NCI-H1105 (cell line): ENCODE measurements at places on chromosomes 4 and X.

- DNase-seq, result no peak
Measured at GRCh38 chrX:50638123-50638522, 167.5 kb upstream of the DGKK start.

- no peak for DNase-seq
Measured at GRCh38 chrX:9369802-9370291, 95.0 kb upstream of the TBL1X start.

DNA sequence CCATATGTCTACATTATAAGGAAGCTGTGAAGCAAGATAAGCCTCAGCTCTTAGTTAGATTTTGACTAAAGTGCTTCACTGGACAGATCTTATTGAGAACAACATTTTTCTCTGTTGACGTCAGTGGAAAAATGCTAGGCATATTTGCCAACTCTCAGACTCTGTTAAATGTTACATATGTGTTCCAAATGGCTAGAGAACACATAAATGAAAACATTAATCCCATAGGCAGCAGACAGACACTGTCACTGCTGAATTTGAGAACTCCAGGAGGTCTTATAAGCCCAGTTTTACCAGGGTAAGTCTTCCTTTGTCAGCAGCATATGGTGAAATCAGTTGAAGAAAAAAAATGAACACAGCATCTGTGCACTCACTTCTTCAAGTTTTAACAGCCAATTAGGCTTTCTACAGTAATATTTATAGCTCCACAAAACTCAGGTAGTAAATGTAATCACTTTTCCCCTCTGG lies 186.9 kb downstream of the CAMK2D start:
- DNase-seq, result no peak

- no peak for DNase-seq
Measured at GRCh38 chr4:104475652-104476051, 19.0 kb downstream of the CXXC4 start.

DNA sequence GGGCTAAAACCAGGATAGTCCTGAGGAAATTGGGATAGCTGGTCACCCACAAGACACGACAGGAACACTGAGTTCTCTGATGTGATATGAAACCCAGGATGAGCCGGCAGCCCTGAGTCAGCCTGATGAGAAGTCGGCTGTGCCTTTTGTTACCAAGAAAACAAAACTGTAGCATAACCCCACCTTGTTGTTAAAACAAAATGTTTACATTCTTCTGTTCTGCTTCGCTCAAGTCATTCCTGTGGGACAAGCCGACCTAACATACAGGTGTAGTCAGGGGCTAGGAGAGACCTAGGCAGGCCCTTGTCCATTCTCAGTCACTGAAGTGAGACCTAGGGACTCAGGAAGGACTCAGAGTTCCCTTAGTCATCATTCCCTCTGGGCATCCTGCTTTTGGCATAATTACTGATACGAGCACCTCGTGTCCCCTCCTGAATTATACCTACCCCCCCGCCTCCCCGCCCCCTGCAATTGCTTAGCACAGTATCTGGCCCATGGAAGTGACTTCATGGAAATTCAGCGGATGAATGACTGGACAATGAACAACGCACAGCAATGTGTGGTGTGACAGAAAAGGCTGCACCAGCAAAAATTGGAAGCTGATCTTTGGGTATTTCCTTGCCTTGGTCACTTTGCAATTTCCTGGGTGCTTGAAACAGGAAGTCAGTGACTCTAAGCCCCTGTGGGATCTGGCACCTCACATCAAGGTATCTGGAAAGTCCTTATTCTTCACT lies 31.9 kb upstream of the TLR2 start:
- DNase-seq, result no peak

DNA sequence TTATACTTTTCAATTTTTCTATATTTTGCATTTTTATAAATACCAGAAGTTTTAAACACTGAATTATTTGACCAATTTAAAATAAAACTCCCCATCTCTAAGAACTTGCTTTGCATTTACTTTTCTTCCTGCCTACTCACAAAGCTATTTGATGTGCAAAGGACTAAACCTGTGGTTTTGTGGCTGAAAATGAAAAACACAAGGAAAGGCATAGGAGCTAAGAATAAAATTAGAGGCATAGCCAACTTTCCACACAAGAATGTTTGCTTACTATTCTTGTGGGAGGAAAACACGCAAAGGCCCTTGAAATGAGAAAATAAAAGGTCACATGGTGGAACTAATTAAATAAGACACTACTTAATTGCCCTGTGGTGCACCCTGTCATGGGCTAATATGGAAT lies 221.2 kb downstream of the KLHL13 start:
- DNase-seq, result no peak

DNA sequence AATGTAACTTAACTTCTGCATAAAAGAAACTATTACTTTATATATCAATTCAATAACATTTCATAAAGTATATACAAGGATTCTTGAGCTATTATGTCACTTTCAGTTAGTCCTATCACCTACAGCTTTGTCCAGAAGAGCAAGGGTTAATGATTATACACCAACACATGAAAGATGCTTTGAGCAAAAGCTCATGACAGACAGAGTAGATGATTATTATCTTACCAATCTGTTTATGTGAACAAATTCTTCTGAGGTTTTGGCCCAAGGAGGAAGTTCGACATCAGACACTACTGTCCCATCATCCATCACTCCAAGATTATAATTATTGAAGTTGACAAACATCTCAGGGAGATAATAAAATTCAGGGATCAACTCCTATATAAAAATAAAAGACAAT lies 166.7 kb upstream of the MAB21L2 start:
- DNase-seq, result no peak

DNA sequence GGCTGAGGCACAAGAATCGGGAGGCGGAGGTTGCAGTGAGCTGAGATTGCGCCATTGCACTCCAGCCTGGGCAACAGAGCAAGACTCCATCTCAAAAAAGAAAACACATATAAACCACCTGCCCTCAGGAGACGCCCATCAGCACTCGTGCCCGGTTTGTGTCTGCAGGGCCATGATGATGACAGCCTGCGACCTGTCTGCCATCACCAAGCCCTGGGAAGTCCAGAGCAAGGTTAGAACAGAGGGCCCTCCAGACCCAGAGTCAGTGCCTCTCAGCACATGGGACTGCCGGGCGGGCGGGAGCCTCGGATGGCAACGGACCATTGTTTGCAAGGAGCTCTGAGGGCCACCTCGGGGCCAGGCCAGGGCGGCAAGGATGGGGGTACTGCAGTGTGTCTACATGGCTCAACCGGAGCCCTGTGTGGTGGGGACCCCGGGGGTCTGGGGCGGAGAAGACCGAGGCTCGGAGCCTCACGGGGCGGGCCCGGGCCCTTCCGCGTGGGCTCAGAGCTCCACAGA lies 9.3 kb downstream of the ATP5ME start:
- DNase-seq, result no peak

DNA sequence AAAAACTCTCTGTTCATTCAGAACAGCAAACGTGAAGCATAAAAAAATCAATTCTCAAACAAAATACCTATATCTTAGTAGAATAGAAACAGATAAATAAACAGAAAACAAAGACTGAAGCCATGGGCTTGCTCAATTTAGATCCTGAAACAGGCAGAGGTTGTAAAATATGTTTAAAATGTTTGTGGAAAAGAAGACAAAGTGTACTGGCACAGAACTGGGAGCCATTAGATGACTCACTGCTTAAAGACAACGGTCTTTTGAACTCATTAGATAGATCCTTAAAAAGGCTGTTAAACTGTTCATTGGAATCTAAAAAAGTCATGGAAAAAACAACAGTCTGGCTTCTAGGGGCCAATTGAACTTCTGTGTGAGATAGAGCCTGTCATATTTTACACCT lies 247.0 kb upstream of the NDST4 start:
- no peak for DNase-seq

DNA sequence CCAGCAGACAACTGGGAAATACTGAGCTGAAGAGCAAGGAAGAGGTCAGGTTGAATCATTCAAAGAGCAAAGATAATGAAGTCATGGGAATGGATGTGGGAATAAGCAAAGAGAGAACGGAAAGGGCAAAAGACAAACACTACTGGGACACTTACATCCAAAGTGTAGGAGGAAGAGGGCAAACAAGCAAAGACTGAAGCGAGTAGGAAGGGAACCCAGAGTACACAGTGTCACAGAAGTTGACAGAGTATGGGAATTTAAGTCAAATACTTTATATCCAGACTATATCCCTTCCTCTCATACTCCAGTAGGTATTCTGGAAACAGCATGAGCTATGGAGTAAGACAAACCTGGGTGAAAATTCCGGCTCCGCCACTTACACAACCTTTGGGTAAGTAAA lies 12.5 kb downstream of the GPC3 start:
- DNase-seq, result no peak

DNA sequence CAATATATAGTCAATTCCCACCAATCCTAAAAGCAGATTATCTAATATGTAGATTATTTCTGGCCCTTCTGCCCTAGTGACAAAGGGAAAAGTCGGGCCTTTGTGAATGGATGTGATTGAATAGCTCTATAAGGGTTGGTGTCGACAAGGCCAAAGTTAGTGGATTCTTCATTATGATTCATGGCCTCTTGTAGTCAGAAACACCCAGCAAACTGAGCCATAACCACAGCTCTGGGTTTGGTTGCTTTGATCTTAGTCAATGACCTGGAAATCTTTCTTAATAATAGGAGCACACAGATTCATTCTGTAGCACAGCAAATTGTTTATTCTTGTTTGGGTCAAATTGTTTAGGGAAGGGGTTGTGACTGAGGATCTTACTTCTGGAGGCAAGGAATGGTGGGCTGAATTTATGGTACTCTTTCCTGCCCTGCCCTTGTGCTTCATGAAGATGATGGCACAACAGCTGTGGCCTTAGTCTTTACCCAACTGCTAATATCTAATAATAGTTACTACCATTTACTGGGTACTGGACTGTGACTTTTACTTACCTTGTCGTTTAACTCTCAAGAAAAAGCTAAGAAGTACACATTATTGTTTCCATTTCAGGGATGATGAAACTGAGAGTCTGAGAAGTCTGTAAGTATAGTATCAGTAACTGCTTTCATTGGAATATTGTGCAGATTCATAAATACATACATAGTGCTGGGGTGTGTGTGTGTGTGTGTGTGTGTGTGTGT lies 74.0 kb downstream of the AFF2 start:
- no peak for DNase-seq

DNA sequence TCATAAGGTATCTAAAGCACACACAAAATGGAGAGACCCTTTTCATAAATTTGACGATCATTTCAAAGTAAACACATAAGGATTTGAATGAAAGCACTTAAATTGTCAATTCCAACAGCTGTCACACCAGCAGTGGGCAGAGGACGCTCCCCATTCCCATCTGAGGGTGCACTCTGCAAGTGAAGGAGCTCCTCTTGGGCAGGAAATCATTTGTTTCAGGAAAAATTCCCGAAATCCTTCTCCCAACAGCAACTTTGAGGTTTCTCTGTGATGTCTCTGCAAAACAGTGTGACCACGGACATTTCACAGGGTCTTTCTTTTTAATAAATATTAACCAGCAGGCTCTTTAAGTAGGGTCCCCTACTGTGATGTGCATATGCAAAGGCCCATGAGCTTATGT lies 111.0 kb downstream of the EPHA5 start:
- no peak for DNase-seq

GRCh38 chr4:4871573-4872313 lies 12.3 kb downstream of the MSX1 start:
- DNase-seq, result no peak

DNA sequence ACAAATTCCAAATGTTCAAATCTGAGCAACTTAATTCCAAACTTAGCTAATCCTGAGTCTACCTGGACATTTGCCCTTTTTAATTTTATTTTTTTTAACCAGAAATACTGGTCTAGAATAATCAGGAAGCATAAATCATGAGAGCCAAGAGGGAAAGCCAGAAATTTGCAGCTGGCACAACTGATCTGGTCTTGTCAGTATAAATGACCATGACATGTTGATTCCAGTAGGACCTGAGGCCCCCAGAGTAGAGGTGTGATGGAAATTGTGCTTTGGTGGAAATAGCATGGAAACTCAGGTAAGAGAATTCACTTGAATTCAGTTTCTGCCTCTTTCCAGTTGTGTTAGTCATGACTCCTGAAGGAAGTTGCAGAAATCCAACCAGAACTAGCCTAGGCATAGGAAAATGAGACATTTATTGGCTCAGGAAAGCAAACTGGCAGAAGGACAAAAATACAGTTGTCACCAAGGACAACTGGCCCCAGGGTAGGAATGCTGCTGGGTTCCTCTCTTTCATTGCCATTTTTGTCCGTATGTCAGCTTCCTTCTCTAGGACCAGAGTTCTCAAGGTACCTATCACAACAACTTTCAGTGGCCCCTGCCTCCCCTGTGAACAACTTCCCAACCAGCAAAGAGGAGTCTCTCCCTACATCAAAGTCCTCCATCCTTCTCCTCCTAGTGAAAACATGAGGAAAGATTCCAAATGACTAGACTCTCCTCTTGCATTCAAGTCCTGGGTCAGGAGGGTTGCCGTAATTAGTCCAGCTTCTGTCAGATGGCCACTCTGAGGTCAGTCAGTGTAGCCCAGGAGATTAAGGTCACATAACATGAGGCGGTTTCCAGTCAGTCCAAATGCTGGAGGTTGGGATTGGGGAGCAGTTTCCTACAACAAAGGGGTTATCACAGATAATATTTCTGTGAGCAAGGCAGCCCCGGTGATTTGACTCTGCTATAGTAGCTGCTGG lies 29.3 kb upstream of the MYOZ2 start:
- no peak for DNase-seq

DNA sequence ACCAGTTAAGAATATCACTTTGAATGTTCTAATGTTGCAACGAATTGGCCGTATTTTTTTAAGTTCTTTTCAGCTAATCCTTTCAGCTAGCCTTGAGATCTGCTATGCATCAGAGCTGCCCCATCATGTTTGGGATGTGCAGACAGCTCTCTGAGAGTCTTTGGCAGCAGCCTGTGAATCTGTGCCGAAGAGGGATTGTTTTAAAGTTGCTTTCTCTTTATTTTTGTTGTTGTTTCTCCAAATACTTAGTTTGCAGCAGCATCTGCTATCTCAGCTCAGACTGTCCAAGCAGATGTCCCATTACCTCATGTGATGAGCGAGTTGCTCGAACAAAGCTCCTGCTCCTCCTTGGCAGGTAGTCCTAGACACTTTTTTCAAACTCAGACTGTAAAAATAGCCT lies 1002.5 kb upstream of the INTU start:
- DNase-seq, result no peak

DNA sequence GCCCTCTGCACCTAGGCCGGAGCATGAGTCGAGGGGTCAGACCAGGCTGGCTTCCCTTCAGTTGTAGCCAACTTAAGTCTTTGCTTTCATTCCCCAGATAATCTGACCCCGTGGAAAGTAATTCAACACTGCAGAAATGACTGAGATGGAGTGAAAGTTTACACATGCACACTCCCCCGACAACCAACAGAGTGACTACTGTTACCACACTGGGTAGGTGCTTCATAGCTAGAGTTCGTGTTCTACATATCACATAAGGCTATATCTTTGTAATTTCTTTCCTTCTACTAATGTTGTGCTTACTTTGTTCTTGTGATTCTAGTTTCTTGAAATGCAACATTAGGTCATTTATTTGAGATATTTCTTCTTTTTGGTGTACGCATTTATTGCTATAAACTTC lies 7.2 kb upstream of the CTAG2 start:
- DNase-seq, result no peak

DNA sequence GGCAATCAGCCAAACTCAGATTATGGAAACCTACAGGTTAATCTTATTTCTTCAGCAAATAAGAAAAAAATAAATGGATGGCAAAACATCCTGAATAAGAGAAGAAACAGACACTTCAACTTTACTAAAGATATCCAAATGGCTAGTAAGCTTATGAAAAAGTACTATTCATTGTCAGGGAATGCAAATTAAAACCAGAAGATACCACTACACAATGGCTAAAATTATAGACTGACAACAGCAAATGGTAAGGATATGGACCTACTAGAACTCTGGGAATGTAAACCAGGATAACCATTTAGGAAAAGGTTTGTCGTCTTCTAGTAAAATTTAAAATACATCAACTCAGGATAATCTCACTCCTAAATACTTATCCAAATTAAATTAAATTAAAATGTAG lies 24.3 kb downstream of the GRSF1 start:
- DNase-seq, result no peak
